ENCODE measurements at places on chromosomes 6 and 20. TPM values are rescaled to one million over a fixed set of nuclear protein-coding genes. Genes with fewer than 3 reads are reported as not detected.

GRCh38 chr6:44489910-44490604 is 102.6 kb downstream of the CDC5L start:
- DNase-seq, result no peak

DNA sequence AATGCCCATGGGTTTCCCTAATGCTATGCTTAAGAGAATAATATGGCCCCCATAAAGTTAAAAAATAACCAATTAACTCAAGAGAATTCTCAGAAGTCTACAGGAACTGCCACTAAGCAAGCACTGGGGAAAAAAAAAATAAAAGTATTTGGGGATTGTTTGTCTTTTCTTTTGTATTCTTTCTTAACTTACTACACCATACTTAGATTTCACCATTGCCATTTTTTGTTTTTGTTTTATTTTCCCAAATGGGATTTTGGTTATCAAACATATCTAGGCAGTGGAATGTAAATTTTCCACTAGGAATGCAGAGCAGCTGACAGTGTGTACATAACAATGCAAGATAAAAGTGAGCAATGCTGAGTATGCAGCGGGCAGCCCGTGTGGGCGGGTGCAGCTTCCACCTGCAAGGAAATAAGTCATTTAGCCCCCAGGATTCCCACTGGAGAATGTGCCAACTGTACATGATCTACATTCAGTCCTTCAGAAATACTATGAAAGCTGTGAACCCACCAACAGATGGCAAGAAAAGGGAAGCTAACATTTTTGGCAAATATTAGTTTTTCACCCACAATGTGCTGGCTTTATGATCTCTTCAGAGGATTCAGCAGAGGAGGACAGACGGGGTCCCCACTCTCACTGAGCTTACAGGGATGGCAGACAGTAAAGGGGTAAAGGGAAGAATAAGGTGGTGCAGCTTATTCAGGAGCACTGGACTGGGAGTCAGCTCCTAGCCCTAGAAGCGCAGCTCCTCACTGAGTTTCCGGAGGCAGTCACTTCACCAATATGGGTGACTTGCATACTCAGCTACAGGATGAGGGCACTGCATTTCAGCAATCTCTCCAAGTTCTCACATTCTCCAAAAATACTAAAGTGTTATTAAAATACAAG is 44.4 kb downstream of the DCDC2 start:
- DNase-seq, result no peak

DNA sequence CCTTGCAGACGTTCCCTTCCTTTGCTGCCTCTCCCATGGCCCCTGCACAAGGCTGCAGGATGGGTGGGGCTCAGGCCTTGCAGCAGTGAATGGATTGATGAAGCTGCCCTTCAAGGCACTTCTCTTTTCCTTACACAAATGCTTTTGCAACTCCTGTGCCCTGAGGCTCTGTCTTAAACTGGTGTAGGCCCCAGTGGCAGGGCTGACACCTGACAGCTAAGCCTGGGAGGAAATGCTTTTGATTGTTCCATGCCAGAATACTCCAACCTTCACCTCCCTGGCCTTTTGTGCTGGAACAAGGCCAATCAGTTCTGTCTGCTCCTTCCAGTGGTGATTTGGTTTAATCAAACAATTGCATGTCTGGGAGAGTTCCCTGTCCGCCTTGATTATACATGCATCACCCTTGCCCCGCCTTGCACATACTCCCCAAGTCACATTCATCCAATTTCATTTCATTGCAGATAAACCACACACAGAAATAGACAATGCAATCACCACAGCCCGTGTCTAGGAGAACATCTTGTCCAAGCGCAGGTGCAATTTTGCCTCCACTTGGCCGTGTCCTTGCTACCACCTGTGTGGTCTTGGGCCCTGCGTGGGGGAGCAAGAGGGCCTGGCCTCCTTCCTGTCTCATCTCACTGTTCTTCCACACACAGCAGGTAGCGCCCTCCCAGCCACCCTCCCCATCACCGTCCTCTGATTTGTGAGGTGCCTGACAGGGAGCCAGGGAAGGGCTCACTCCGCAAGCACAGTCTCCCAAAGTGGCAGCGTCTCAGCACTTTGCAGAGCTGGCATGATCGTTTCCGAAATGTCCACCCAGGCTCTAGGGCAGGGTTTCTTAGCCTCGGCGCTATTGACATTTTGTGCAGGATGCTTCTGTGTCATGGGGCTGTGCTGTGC is 120.4 kb downstream of the CDH26 start:
- DNase-seq, result no peak

GRCh38 chr6:131761060-131761761 is 46.6 kb upstream of the ENPP1 start:
- no peak for DNase-seq

- DNase-seq, result no peak
These were observed 111.5 kb downstream of the HFE start for GRCh38 chr6:26198722-26199056.

- no peak for DNase-seq
These were observed 166.7 kb upstream of the LRFN2 start for GRCh38 chr6:40753675-40754448.

DNA sequence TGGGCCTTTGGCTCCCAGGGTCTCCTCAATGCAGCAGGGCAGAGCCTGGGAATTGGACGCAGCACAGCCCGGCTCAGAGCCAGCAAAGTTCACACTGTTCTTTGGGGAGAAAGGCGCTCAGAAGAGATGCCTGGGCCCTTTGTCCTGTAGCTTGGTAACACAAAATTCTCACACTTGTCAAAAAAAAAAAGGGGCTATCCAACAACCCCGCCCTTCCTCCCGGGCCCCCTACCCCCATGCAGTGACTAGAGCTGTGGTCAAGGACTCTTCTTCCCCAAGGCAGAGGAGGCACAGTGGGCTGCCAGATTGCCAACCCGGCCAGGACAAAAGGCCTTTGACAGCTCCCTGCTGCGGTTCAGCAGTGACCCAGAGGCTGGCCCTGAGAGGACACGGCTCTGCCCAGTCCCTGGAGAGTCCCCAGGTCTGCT is 2.0 kb downstream of the NKAIN4 start:
- no peak for DNase-seq

DNA sequence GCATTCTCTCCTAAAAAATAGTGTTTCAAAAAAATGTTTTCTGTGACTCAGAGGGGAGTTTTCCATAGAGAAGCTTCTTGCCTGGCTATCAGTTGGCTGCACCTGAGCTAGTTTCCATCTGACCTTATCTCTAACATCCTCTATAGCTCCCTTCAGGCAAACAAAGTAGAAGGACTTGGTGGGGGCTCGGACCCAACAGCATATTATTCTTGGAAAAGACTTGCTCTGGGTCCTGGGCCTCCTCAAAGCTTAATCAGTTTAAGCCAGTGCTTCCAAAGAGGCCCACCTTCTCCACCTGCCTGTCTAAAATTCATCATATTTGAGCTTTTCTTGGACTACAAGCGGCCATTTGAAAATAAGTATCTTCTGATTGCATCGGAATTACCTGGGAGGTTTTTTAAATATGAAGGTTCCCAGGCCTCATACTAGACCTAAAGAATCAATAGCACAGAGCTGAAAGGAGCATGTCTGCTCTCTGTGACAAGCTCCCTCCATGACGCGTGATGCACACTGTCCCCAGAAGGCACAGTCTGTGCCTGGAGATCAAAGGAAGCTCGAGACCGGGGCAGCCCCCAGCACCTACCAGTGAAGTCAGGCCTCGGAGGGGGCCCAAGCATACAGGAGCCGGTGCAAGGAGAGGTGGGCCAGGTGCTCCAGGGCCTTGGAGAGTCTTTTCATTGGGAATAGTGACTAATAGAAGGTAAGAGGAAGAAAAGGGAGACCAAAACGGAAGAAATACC is 80.6 kb upstream of the HIVEP1 start:
- DNase-seq, result no peak

DNA sequence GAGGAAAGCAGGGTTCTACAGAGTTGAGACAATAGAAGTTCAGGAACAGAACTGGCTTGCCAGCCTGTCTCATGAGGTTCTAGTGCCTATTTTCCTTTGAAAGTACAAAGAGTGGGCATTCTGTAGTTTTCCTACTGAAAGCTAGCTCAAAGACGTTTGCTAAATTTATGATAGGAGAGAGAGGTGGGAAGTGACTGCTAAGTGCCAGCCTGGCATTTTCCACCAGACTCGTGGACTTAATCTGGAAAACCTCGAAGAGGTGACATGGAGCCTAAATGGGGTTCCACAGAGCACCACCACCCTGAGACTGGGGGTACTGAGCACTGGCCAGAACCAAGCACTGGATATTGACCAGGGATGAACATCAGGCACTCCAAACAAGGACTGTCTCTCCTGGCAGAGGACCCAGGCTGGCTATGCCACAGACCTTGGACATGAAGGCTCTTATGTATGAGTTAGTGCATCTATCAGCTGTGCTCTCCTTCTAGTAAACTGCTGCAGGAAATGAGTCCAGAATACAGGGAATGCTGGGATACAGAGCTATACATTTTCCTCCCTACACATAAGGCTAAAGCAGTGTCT is 7.1 kb downstream of the PEX6 start:
- no peak for DNase-seq

DNA sequence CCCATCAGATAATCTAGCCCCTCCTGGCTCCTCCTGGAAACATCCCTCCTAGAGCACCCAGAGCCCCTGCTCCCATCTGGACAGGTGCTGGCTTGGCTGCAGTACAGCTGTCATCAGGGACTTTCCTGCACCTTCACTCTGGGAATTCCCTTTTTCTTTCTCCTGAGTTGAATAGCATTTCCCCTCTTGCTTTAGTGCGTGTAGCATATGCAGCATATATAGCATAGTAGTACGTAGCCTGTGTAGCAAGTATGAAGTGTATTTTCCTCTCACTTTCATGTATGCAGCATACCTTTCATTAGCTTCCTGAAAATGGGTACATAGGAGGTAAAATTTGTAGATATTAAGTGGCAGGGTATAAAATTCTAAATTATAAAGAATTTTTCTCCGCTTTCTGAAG is 352.9 kb downstream of the ESR1 start:
- no peak for DNase-seq

GRCh38 chr6:75791881-75792280 is 42.8 kb downstream of the MYO6 start:
- DNase-seq, result no peak

DNA sequence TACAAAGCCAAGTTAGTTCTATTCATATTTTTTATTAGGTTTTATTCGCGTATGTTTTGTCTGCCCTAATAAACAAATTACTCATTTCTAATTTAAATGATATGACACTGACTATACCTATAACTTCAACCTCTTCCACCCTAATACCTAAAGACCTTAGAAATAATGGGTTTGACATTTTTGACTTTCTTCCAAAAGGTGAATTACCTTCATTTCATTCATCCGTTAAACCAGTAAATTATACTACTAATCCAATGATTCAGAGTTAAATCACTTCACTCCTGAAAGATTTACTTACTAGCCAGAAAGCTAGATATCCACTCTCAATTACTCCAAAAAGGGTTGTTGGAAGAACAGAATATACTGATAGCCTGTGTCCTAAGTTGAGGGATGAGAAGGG is 5.2 kb downstream of the MRPS10 start:
- no peak for DNase-seq

- no peak for DNase-seq
These were observed 40.8 kb downstream of the ORC3 start for GRCh38 chr6:87630746-87631145.

- DNase-seq, result no peak
These were observed 214.3 kb downstream of the TFAP2C start for GRCh38 chr20:56843386-56843785.

GRCh38 chr6:35092362-35093117 is 48.6 kb downstream of the TCP11 start:
- peak; percentile 35 for DNase-seq

DNA sequence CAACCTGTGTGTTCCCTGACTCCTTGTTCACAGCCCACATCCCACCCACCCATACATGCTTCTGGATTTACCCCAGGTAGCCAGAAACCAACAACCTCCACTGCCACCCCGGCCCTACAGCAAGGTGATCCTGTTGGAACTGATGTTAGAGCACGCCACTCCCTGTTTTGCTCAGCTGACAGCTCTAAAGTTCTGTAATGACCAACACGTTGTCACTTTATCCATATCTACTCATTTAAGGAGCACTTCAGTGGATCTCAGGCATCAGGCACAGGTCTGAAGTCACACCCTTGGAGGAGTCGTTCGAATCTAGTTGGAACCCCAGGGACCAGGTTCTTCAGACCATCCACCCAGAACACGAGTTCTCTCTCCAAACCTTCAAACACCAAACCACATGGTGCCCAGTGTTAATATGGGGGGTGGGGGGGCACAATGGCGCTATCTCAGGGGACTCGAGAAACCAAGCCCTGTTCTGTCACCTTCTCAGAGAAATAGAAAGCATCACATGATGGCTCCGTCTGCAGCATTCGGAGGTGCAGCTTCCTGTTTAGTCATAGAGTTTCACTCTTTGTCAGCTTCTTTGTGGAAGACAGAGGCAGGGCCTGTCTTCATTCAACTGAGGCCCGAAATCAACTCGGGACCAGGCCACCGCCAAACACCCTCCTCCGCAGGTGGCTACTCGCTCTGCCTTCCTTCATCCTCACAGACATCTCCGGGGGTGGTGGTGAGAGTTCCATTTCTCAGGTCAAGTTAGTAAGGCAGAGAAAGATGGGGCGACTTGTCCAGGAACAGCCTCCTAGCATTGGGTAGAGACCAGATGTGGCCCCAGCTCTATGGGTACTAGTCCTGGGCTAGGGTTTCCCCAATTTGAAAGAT is 142.2 kb downstream of the NFATC2 start:
- DNase-seq, result no peak

DNA sequence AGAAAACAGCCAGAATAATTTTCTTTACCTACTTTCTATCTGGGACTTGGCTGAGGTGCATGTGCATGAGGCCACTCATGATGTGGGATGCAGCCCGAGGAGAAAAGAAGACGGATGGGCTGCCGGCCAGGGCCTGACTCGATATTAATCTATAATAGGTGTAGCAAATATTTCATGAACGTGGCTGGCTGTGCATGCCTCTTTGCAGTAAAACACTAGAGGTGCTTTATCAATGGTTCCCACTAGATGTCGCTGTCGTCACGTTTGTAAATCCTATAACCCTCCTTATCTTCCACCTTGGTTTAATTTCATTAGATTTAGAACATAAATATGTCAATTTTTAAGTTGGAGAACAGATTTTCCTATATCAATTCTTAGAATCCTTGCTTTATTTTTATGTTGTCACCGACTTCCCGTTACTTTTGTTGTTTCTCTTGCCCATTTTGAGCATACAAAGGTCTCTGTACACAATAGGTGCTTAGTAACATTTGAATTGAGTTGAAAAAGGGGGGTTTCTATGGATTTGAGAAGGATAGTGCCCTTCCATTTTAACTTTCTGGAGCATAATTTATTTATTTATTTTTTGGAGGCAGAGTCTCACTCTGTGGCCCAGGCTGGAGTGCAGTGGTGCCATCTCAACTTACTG is 19.6 kb upstream of the FERMT1 start:
- DNase-seq, result no peak

GRCh38 chr6:83860782-83861495 is 1.4 kb downstream of the CYB5R4 start:
- DNase-seq, result no peak

The AMD1 gene
- total RNA-seq, result 174 TPM

The RAMACL gene
- 0.97 TPM for total RNA-seq

The TSPYL1 gene
- total RNA-seq, result 77.9 TPM

The ZC3H12D gene
- 0.07 TPM for total RNA-seq

The BMP6 gene
- 2.1 TPM for total RNA-seq

The ADGB gene
- total RNA-seq, result not detected

The GPLD1 gene
- 5.3 TPM for total RNA-seq
